HepG2 (cell line): ENCODE measurements at places on chromosomes 4 and X.

DNA sequence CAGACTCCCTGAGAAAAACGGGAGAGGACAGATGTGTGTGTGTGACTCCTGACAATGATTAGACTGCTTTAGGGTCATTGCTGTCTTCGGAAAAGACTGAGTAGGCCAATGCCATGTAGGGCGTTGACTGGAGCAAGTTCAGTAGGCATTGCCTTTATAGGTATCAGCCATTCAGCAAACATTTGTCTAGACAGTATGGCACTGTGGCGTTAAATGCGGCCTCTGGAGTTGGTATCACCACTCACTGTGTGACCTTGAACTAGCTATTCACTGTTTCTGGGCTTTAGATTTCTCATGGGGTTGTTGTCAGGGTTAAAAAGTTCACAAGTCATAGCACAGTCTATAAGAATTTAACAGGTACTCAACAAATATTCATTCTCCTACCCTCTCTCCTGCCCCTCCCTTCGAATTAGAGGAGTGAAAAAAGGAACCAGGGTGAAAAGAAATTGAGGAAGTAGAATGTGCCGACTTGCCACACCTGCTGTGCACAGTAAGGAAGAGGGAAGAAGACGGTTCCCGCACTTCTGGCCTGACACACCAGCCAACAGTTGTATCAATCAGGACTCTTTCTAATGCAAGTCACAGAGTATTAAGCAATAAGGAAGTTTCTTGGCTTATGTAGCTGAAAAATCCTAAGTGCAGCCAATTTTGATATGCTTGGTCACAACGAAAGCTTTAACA is 83.2 kb upstream of the PLAC8 start:
- peak; percentile 83 for DNase-seq

DNA sequence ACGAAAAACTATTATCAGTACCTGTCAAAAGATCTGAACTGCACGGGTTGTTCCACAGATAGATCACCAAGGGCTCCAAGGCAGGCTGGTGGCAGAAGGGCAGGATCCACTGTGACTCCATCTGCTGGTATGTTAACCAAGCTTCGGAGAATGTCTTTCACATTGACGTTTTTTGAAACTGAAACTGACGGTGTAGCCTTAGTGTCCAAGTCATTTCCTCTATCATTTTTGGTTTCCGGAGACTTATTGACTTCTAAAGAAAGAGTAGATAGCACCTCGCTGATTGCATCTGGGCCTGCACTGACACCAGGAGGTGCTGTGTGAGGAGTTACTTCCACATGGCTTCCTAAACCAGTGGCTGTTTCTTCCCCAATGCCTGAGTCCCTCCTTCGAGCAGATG is 186.9 kb downstream of the LRBA start:
- DNase-seq: no peak

DNA sequence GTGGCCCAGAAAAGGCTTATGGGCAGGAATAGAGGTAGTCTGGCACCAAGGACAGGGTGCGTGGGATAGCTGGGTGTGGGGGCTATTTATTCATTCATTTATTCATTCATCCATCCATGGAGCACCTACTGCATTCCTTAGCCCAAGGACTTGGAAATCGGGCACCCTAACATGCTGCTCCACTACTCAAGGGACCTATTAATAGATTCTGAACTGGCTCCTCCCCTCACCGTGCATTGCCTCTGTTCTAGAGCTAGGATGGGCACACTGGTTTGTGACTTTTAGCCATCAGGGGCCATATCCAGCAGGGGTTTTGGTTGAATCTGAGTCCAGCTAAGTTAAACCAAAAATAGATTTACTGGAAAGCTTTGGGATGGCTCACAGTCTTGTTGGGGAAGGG is 30.6 kb upstream of the PJA1 start:
- no peak for DNase-seq

DNA sequence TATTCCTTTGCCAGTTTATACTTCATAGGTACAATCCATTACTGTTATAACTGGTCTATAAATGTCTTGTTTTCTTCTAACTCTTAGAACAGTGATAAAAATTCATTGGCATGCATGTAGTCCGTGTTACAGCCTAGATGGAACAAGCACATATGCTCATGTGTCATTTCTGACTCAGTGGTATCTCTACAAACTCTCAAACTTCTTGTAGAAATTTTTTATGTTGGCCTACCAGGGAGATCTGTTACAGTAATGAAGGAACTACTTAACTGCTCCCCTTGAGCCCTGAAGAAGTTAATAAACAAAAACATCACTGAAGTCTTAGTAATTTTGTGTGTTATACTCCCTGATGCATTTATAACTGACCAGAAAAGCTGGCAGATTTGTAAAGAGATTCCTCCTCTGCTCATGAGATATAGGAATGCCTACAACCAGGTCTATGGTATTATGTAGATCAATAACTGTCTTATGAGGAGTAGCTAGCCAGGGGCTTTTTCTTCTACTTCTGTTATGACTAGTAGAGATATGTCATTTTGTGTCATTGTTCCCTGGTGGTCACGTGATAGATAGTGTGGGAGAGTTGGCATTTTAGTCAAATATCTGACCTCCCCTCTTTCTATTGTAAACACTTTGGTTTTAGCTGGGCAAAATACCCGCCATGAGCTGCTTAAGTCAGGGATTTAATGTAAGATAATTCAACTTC is 53.7 kb upstream of the FAAH2 start:
- no peak for DNase-seq

DNA sequence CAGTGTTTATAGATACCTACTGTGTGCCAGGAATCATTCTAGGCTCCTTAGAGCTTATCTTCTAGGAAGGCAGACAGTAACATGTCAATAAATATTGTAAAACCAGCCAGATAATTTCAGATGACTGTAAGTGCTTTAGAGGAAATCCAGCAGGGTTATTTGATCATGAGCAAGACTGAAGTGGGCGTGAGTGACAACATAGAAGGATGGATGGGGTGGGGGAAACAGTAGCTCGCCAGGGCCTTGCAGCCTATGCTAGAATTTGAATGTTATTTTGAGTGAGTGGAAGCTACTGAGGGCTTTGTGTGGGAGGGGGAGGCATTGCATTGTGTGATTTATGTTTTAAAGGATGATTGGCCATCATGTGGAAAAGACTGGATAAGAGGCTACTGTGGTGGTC is 6.7 kb downstream of the SRD5A3 start:
- no peak for DNase-seq
